ENCODE measurements at places on chromosomes 13 and 19.

- no peak for DNase-seq
Observed at GRCh38 chr13:23129331-23129730, 51.4 kb upstream of the SGCG start.

DNA sequence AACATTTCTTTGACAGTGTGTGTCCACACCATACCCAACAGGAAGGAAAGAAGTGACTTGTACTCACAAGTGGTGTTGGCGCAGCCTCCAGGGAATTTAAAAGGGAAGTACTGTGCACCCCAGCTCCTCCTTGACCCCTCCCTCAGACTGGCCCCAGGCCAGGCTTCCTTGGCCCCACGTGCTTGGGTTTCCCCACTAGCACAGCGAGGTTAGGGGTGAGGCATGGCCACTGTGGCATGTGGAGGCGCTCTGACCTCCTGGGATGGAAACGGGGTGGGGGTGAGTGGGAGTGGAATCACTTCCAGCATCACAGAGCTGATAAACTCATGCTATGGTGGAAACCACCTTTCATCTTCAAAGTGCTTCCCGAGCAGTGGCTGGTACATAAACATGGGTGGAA is 168.6 kb downstream of the ZNF536 start:
- no peak for DNase-seq

DNA sequence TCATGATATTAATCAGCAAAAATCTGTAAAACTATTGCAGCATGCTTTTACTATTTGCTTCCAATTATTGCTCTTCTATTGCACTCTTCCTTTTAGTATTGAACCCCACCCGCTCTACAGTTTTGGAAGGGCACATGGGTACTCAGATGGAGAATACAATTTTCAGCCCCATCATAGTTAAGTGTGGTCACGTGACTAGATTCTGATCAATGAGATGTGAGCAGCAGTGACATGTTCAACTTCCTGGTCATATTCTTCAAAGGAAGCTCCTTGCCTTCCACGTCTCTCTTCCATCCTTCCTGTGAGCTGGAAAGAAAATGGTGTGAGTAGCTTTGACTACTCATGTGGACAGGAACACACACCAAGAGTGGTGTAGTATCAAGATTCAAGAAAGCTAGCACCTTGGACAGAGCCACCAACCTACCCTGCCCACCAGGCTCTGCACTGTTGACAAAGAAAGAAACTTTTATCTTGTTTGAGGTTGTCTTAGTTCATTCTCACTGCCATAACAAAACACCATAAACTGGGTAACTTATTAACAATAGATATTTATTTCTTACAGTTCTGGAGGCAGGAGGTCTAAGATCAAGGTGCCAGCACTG is 3.8 kb upstream of the FGF14 start:
- DNase-seq: no peak

DNA sequence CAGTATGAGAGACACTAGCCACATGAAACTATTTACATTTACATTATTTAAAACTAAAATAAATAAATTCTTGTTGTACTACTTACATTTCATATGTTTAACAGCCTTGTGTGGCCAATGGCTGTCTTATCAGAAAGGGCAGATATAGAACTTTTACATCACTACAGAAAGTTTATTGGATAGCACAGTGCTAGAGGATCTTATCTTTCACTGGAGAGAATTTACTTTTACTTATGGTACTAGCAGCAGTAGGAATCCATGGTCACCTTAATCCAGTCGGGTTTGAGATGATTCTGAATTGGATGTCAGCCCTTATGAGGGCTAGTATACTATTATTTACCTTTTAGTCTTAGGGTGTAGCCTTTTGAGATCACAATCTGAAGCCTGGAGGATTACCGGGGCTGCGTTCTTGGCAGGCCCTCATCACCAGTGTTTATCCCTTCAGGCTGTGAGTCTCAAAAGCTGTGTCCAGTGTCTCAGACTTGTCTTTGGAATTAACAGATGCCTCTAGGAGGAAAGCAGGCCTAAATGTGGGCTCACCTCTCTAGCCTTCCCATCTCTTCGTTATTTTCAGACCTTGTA is 21.7 kb downstream of the IFT88 start:
- no peak for DNase-seq

DNA sequence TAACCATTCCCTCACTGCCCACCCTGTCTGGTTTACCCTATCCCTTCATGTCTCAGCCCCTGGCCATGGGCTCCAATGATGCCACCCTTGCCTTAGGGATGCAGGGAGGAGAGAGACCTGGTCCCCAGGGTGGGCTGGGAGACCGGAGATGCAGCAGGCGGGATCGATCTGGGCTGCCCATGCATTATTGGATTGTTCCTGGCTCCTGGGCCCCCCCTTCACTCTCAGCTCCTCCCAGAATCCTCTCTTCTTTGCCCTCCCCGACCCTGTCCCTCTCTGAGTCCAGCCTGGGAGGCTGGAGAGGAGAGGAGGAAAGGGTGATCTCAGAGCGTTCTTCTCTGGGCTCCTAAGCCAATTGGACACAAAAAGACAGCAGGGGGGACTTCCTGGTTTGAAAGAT is 5.8 kb downstream of the KASH5 start:
- no peak for DNase-seq

- DNase-seq: no peak
Observed at GRCh38 chr13:73338389-73338788, 279.6 kb downstream of the KLF5 start.

DNA sequence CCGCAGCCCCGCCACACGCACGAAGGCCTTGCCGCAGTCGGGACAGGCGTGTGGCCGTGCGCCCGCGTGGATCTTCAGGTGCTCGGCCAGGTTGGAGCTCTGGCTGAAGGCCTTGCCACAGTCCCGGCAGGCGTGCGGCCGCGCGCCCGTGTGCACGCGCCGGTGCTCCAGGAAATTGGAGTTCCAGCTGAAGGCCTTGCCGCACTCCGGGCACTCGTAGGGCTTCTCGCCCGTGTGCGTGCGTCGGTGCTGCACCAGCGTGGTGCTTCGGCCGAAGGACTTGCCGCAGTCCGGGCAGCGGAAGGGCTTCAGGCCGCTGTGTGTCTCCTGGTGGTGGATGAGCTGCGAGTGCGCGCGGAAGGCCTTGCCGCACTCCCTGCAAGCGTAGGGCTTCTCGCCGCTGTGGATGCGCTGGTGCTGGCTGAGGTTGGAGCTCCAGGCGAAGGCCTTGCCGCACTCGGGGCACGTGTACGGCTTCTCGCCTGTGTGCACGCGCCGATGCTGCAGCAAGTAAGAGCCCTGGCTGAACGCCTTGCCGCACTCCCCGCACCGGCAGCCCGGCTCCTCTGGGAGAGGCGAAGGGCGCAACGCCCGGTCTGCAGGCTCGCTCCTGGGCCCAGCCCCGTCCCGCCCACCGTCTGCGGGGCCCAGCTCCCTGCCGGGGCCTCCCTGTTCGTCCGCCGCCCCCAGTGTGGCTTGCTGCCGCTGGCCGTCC is 3.6 kb upstream of the A1BG start:
- DNase-seq: no peak

DNA sequence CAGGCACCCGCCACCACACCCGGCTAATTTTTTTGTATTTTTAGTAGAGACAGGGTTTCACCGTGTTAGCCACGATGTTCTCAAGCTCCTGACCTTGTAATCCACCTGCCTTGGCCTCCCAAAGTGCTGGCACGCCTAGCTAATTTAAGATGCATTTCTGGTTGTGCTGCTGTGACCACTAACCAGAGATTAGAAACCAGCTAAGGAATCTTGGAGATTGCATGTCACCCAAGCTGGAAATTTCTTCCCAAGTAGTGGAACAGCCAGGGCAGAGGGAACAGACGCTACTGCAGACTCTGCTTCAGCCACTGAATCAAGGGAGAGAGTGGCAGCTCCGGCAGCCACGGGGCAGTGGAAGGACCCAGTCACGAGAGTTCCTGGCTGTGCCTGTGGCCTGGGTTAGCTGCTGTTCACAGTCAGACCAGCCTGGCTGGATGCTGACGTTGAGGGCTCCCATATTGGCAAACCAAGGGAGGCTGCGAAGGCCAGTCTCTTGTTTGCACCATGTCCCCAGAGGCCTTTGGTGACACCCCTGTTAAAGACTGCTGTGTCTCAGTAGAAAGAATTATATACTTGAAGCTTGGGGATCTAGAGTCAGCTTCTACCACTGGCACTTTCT is 7.9 kb downstream of the TPM4 start:
- no peak for DNase-seq

DNA sequence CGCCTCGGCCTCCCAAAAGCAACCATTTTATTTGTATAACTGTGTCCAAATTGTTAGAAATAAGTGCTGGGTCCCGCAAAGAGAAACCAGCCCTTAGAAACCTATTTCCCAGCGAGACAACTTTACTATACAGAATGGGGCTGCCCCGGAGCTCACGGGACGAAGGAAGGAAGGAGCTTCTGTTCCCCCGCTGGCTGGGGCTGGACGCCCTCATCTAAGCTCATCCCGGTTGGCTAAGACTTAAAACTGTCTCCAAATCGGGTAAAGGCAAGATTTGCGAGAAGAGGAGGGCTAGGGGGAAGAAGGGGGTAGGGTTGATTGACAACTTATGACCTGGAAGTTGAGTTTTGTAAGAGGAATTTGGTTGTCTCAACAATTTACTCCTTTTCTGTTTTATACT is 12.3 kb upstream of the BSG start:
- DNase-seq: no peak

DNA sequence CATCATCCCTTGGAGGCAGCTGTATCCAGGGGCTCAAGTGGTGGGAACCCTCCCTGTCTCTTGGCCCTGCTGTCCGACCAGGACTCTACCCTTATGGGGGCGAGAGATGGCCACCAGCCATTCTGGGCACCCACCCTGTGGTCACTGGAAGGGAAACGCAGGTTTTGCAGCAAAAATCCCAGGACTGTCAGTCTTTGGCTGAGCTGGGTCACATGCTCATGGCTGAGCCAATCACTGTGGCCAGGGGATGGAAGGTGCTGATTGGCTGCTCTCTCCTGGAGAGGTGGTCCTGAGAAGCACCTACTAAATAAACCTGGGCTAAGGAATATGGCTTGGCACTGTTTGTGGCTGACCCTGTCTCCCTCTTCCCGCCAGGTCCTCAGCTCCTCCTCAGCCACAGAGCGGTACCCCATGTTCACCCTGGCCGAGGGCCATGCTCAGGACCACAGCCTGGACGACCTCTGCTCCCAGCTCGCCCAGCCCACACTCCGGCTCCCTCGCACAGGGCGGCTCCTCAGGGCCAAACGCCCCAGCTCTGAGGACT is 8.9 kb downstream of the ATG4D start:
- no peak for DNase-seq

Data from fibroblast of skin of left biceps (primary cell).